ENCODE measurements at places on chromosomes 7 and 10.

GRCh38 chr7:80870813-80871212 lies 48.0 kb downstream of the SEMA3C start:
- no peak for DNase-seq

DNA sequence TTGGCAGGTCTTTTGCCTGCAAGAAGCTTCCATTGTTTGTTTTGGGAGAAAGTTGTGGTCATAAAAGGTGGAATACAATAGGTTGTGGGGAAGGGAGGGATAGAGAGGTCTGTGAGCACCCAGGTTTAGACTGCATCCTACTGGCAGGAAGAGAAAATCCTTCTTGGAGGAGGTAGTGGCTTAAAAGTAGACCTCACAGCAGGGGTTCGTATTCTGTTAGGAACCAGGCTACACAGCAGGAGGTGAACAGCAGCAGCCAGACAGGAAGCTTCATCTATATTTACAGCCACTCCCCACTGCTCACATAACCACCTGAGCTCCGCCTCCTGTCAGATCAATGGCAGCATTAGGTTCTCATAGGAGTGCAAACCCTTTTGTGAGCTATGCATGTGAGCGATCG lies 245.3 kb downstream of the NSUN6 start:
- DNase-seq = no peak

- no peak for DNase-seq
Measured at GRCh38 chr10:1549591-1550290, 187.6 kb downstream of the ADARB2 start.

DNA sequence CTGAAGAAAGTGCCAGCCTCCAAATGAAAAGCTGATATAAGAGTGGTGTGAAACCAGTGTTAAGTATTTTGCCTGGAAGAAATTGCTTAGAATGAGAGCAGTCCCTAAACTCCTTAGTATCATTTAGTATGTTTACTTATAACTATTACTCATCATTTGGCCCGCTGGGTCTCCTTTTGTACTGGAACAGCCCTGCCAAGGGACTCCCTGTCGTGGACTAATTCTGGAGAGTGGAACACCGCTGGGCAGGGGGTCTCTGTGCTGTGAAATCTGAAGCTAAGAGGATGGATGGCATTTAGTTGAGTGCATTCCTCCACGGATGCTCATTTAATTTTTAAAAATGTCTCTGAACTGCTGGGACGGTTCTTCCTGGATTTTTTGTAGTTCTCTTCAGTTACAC lies 889.9 kb upstream of the C7orf33 start:
- peak; percentile 45 for DNase-seq

- DNase-seq = no peak
Measured at GRCh38 chr10:114306116-114306973, 67.3 kb downstream of the VWA2 start.

DNA sequence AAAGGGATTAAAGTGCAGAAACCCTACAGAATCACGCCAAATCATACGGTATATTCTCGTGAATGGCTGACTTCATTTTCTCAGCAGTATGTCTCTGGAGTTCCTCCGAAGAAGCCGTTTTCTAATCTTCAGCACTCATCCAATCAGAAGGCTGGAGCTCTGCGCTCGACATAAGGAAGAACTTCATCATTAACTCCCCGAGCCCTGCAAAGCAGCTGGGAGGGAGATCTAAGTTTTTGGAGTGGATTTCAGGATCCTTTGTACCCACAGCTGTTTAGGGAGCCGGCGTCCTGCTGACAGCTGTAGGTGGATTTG lies 40.7 kb upstream of the SDK1 start:
- no peak for DNase-seq

DNA sequence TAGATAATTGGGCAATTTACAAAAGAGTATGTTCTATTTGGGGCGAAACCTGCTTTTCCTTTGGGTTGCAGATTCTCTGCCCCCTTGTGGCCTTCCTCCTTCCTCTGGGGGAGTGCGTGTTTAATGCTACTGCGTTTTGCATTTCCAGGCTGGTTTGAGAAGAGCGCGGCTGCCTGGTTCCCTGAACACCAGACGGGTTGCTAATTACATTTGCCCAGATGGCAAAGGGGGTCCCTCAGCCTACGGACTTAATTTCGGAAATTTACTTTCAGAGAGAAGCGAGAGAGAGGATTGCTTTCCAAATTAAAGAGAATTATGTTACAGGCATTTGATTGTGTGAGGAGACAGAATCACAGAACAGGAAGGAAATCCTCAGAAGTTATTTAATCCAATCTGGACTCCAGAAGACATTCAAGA lies 91.9 kb upstream of the JAZF1 start:
- DNase-seq = peak; percentile 42

- DNase-seq = no peak
Measured at GRCh38 chr10:101341438-101341837, 12.5 kb upstream of the BTRC start.

DNA sequence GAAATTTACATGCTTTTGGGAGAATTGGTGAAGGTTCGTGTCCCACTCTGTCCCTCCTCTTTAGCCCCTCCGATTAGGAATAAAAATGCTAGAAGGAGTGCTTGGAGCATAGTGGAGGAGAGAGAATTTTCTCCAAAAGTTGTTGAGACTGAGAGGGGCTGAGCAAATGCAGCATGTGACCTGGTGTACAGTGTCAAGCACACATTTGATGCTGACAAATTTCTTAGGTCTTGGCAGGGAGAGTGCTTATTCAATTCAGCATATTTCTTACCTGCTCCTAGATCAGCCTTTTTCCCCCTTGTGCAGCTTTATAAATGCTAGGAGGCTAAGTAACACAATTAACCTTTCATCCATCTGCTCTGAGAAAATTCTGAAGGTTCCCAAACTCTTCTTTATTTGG lies 189.0 kb downstream of the GALNT17 start:
- no peak for DNase-seq

DNA sequence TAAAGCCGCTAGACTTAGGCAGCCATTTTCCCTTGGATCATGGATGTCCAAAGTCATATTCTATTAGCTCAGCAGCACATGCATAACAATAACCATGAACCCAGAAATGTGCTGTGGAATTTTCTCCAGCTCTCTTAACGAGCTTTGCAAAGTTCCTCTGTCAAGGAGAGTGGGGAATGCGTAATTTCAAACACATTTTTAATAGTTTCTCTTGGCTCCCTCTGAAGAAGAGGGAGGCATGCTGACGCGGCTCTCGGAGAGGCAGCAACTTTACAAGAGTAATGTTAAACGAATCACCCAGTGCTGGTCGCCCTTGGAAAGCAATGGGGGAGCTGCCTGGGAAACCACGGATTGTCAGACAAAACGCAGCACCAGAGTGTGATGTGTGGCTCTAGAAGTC lies 114.8 kb downstream of the RAB18 start:
- no peak for DNase-seq

- no peak for DNase-seq
Measured at GRCh38 chr10:3196958-3197347, 24.4 kb upstream of the PITRM1 start.

GRCh38 chr10:91495402-91495801 lies 85.3 kb downstream of the HECTD2 start:
- no peak for DNase-seq

GRCh38 chr10:57785546-57785945 lies 482.1 kb downstream of the IPMK start:
- DNase-seq = no peak

- no peak for DNase-seq
Measured at GRCh38 chr10:43576062-43576461, 1.6 kb upstream of the ZNF239 start.

- no peak for DNase-seq
Measured at GRCh38 chr7:127831318-127832219, 179.6 kb downstream of the SND1 start.

DNA sequence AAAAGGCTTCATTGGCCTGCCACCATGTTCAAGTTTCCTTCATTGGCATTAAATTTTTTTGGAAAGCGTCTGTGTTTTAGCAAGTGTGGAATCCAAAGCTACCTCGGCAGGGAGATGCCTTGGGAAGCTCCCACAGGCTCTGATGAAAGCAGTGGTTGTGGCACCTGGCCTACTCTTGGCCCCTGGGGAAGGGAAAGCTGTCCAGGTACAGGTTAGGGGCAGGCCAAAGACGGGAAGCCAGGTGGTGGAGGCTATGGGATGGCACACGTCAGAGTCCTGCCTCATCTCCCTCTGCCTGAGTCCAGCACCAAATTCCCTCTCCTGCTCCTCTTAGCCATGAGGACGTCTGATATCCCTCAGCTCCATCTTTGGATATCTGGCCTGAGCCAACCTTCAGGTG lies 49.7 kb downstream of the C10orf120 start:
- DNase-seq = no peak

DNA sequence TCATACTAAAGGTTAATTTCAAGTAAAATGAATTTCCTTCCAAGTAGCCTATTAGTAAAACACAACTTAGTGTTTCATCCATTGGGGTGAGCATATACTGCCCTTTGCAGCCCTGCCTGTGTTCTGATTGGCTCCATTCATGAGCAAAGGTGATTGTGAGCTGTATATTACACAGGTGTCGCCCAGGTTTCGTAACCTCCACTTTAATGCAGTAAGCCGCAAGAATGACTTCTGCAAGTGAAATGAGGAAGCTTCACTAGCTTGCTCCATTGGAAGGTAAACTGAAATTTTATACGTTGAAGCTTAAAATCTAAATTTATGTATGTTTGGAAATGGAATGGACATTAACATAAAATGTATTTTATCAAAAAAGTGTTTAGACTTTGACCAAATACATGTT lies 24.4 kb downstream of the MTURN start:
- DNase-seq = no peak

DNA sequence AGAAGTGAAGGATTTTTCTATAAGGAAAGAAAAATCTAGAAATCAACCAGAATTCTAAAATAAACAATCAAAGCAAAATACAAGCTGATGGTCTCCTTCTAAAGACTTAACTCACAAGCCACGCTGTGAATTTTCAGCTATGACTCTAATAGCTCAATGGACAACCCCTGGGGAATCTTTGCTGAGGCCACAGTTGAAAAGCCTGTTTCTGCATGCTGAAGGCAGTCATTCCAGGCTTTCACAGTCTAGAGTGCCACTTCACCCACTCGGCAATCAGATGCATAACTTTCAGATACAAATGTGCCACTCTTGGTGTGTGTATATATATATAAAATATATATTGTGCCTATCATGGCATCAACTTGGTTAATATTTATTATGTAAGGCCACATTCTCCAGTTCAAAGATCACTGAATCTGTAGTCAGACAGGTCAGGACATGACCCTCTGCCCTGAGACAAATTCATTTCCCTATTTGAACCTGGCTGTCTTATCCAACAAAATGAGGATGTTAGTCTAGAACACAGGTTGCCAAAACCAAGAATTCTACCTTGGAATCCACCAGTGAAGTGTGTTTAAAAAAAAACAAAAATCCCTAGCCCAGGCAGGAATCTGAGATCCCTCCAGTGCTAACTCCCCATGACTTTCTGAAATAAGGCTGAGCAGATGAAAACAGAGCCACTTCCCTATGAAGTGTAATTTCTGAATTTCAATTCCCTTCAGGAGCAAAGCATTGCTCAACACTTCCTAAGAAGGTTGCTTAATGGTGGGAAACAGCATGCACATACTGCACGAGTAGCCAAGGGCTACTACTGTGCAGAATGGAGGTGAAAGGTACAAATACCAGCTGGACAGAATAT lies 9.9 kb downstream of the LIPA start:
- no peak for DNase-seq

DNA sequence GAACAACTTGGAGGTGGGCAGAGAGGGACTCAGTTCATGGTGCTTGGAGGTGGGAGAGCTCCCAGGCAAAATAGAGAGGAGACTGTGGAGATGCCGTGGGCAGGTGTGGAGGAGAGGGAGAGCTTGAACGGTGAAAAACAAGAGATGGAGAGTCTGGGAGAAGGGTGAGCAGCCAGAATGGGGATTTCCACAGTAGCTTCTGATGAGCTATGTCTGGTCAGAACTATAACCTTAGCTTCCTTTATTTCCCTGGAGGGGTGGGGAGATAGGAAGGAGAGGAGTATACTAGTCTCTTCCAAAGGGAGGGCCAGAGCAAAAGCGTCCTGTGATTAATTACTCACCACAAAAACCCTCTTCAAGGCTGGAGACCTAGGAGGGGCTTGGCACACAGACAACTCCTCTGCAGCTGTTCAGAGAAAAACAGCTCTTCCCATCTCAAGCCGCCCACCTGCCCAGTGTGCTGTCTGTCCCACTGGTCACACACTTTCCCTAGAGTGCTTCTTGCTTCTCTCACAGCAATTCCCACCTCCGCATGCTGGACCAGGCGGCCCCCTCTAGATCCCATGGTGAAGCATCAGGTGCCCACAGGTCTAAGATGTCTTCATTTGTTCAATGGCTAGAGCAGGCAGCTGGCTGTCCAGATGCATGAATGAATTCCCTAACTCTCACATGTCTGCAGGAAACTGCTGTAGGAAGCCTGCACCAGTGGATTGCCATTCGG lies 41.9 kb downstream of the TAS2R41 start:
- no peak for DNase-seq

DNA sequence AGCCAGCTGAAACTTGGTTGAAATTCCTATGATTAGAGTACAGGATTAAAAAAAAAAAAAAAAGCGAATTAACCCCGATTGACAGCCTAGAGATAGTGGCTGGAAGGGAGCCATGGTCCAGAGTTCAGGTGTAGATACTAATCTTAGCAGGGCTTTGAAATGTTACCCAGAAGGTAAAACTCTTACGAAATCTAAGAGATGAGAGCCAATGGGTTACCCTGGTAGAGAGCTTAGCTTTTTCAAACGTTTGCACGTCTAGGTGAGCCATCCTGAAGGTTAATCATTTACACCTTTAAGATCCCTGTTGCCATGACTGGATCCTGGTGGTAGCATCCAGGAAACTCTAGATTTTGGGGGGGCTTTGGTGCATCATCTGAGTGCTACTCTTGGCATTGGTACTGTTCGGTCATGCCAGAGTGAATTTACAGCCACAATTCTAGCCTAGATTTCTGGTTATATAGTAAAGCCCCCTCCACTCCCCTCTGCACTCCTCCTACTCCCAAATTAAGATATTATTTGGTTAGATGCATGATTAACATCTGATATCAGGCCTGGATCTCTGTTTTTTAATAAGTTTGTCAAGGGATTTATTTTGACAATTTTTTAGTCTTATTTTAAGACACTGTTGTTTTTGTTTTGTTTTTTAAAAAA lies 1.2 kb downstream of the AGFG2 start:
- no peak for DNase-seq

DNA sequence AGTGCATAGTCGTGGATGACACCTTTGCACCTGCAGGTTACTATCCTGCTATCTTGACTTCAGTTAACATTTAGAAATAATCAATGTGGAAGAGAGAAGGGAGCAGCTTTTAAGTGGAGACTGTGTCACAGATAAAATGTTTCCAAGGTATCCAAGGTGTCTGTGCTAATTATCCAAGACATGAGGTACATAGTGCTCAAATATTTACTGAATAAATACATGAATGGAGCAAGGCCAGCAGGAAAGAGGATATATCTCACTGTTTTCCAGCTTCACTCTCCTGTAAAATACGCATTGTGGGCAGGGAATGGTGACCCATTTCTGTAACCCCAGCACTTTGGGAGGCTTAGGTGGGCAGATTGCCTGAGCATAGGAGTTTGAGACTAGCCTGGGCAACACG lies 552.4 kb downstream of the PHTF2 start:
- DNase-seq = no peak

DNA sequence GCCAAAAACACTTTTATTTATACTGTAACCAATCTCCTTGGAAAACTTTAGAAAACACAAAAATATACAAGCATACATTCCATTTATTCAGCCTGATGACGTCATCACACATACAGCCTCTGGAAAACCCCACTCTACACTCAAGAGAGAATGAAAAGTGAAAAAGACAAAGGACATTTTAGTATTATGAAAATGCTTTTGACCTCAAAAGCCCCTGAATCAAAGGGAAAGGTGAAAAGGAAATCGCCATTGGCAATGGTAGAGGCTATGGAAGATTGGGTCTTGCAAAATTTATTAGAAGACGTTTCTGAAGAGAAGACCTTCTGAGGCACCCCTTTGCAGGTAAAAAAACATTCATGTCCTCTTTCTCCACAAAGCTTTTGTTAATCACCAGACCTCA lies 82.9 kb upstream of the STRIP2 start:
- no peak for DNase-seq
